ENCODE measurements at places on chromosomes 13 and 19. TPM values are rescaled to one million over a fixed set of nuclear protein-coding genes. Genes with fewer than 3 reads are reported as not detected.

The ZMYM2 gene
- total RNA-seq, result 146 TPM

The SYT3 gene
- total RNA-seq, result 22.9 TPM

The TPTE2 gene
- 0.25 TPM for total RNA-seq

The CYP2F1 gene
- not detected for total RNA-seq

The SYT5 gene
- total RNA-seq, result 84.8 TPM

The CLC gene
- not detected for total RNA-seq

The PRR19 gene
- 3.0 TPM for total RNA-seq

The LHB gene
- not detected for total RNA-seq

The CEACAM16 gene
- total RNA-seq, result not detected

The ACP5 gene
- 0.25 TPM for total RNA-seq

The KLK1 gene
- total RNA-seq, result 0.25 TPM

The FBXL12 gene
- total RNA-seq, result 3.7 TPM

The PPM1N gene
- total RNA-seq, result 0.25 TPM

The SIAH3 gene
- total RNA-seq, result 12.5 TPM

The SLC1A6 gene
- 37.9 TPM for total RNA-seq

The SSC5D gene
- 0.25 TPM for total RNA-seq

The GSX1 gene
- under 0.01 TPM for total RNA-seq

The DENND1C gene
- total RNA-seq, result 0.25 TPM

The WASF3 gene
- 20.9 TPM for total RNA-seq

The IFNL4 gene
- total RNA-seq, result not detected

The LILRA1 gene
- 0.25 TPM for total RNA-seq

The ZNF575 gene
- total RNA-seq, result 0.49 TPM

Measured in temporal lobe (tissue), 4 donors.